Activated T-cell treated with anti-CD3 and anti-CD28 coated beads for 4 hours (primary cell): ENCODE measurements at places on chromosomes 12 and 14.

DNA sequence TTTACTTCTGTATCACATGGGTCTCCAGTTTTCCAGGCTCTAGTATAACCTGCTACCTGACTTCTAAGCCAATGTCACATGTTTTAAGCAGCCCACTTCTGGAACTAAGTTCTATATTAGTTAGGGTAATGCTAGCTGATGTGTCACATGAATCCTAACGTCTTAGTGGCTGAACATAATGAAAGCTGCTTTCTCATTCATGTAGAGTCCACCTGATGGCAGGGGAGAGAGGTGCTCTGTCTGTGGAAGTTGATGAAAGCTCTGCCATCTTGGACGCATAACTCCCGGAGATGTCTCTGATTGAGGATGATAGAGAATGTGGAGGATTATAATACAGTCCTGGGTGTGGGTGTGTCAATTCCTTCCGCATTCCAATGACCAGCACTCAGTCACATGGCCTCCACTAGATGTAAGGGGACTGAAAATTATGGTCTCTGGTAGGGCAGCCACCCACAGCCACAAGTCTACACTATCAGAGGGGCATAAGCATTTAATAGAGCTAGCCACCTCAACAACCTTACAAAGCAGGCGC lies 234.4 kb upstream of the CRY1 start:
- no peak for DNase-seq

DNA sequence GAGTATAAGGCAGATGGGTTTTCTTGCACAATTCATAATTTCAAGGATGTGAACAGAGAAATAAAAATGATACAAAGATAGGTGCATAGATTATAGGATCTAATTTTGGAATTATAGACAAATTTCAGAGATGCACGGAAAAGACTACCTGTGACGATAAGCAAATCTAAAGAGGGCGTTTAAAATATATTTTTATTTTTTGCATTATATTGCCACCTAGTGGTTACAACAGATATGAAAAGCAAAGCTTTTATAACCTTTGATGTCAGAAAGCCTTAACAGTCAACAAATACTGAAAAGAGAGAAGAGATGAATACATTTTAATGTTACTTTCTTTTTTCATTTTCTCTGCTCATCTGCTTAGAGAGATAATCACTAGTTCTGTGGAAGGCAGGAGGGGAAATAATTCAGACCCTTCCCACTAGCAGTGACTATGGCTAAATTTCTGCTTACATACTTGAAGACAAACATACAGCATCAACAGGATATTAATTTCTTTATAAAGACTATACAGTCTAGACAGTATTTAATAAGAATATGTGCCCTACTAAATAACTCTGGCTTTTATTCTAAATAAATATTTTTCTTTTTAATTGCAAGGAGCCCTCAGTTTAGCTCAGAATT lies 46.3 kb downstream of the NTS start:
- DNase-seq: no peak

GRCh38 chr12:127294651-127295210 lies 972.2 kb upstream of the TMEM132C start:
- no peak for DNase-seq

- DNase-seq: no peak
These were observed 61.8 kb downstream of the GALNT16 start for GRCh38 chr14:69321601-69322330.

DNA sequence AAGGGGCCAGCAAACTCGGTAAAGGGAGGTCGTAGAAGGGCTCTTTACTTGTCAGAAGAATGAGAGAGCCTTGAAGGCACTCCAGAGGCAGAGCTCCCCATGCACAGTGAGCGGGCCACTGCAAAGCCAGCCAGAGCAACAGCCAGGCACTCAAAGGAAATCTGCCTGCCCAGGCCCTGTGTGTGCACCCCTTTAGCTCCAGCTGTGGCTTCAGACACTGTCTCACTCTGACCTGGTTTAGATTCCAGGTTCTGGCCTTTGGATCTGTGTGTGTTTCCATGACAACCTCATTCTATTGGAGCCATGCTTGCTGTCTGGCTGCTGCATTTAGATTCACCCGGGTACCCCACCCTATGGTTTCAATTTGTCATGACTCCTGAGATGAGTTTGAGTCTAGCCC lies 170.3 kb downstream of the CAPZA3 start:
- no peak for DNase-seq

GRCh38 chr14:28373721-28374120 lies 392.9 kb upstream of the FOXG1 start:
- DNase-seq: no peak

DNA sequence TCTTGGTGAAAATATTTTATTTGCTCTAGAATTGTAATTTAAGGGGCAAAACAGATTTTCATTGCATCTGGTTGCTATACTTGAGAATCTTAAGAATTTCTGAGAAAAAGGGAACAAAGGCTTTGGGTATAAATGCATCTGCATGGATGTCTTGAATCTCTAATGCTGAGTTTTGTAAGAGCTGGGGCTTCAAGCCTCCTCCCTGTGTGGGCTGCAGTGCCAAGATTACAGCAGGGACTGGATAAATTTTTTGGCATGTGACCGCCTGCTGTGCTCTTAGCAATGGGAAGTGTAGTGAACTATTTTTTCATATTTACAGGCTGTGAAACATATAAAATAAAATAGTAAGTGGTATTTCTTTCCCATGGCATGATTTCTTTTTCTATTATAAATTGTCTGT lies 70.0 kb downstream of the SLC38A6 start:
- no peak for DNase-seq

GRCh38 chr12:32482226-32482625 lies 82.9 kb downstream of the FGD4 start:
- DNase-seq: no peak

DNA sequence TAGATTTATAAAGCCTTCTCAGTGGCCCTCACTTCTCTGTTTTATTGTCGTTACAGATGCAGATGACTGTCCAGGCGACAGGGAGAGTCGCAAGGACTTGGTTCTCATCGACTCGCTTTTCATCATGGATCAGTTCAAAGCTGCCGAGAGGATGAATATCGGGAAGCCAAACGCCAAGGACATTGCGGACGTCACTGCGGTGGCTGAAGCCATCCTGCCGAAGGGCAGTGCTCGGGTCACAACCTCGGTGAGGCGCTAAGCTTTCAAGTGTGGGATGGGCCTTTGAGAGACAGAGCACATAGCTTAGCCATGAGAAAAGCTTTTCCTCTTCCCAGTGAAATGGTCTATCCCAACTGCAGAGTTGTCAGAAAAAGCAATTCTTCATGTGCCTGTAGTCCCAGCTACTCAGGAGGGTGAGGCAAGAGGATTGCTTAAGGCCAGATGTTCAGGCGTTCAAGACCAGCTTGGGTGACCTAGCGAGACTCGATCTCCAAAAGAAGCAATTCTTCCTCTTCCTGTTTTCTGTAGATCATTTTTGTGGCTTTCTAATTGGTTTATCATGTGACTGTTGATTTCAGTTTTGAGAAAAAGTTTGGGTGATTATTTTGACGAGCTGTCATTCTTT lies 56.4 kb downstream of the EP400 start:
- no peak for DNase-seq

DNA sequence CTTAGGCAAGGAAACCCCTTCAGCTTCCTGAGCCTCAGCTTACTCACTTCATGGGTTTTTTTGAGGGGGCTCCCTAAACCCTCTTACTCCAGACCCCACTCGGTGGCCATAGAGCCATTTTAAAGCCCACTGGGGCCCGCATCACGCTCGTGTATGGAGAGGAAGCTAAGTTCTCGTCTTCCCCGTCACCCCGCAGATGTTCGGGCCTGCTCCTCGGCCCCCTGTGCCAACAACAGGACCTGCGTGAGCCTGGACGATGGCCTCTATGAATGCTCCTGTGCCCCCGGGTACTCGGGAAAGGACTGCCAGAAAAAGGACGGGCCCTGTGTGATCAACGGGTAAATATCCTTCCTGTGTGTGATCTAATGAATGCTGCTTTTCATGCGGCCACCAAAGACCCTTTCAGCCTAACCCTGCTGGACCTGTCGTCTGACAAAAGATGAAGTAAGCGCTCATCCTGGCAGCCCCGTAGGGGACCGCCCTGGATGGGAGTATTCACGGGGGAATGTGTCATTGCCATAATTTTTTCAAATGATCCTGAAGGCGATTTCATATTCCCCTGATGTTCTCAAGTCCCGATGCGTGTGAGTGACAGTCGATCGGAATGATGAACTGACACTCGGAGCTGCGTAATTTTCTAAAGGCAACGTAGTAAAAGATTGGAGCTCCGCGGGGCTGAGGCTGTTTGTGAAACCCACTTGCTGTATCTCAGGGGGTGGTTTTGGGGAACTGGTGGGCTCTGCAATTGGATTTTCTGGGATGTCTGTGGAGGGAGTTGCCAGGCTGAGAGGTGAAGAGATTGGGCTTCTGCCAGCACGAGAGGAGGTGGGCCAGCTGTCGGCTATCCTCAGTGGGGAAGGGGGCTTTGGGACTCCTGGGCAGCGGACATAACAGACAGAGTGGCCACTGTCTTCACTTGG lies 5.4 kb downstream of the DLK1 start:
- no peak for DNase-seq

DNA sequence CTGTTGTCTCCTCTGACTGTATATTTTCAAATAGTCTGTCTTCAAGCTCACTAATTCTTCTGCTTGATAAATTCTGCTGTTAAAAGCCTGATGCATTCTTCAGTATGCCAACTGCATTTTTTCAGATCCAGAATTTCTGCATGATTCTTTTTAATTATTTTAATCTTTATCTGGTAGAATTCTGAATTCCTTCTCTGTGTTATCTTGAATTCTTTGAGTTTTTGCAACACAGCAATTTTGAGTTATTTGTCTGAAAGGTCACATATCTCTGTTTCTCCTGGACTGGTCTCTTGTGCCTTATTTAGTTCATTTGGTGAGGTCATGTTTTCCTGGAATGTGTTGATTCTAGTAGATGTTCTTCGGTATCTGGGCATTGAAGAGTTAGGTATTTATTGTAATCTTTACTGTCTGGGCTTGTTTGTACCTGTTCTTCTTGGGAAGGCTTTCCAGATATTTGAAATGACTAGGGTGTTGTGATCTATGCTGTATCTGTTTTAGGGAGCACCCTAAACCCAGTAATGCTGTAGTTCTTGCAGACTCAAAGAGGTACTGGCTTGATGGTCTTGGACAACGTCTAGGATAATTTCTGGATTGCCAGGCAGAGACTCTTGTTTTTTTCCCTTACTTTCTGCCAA lies 193.8 kb upstream of the NPAS3 start:
- no peak for DNase-seq

- DNase-seq: no peak
These were observed 188.0 kb upstream of the SLC16A7 start for GRCh38 chr12:59407799-59408198.
